T-helper 1 cell (primary cell): ENCODE measurements at places on chromosomes 12 and 14.

GRCh38 chr12:47397664-47398281 is 308.1 kb downstream of the RPAP3 start:
- DNase-seq, result peak; percentile 25

GRCh38 chr12:26750531-26751175 is 82.3 kb downstream of the ITPR2 start:
- no peak for DNase-seq

- DNase-seq, result no peak
Measured at GRCh38 chr12:110575326-110575725, 7.8 kb downstream of the PPTC7 start.

GRCh38 chr12:3923021-3923420 is 49.8 kb upstream of the PARP11 start:
- DNase-seq, result no peak

GRCh38 chr12:75480469-75480949 is at the start of gene GLIPR1:
GLIPR1 (plus strand) TSS chr12:75480755; CDS start chr12:75480881, 126 bp downstream.
- peak; percentile 90 for DNase-seq

GRCh38 chr14:103699901-103700752 is 15.1 kb downstream of the XRCC3 start:
- no peak for DNase-seq

DNA sequence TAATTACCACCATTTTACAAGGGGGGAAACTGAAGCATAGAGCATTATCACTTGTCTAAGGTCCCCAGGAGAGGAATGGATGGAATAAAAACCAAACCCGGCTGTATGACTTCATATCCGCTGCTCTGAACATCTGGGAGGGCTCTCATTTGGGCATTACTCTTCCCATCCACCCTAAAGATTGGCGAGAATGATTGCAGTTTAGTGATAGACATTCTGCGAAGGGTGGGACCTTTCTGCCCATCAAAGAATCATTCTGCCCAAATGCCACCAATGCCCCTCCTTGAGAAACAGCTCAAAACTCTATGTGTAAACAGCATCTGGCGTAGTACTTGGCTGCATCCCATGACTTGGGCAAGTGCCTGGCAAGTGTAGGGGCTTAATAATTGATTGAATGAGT is 11.6 kb downstream of the CHST11 start:
- no peak for DNase-seq

- DNase-seq, result peak; percentile 79
Measured at GRCh38 chr12:6961278-6961694, 9.2 kb downstream of the PHB2 start.

- DNase-seq, result no peak
Measured at GRCh38 chr14:24064091-24064795, 7.1 kb upstream of the CPNE6 start.

DNA sequence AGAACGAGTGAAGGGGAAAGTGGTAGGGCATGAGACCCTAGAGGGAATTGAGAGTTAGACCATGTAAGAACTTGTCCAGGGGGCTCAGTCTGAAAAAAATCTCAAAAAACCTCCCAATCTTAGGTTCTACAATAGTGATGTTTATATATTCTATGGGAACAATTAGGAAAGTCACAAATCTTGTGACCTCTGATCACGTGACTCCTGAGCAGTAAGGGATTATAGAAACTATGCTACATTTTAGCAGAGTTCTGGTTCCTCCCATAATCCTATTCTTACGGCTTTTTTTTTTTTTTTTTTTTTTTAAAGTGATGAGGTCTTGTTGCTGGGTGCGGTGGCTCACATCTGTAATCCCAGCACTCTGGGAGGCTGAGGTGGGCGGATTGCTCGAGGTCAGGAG is 5.8 kb downstream of the ADCK1 start:
- DNase-seq, result no peak

- DNase-seq, result no peak
Measured at GRCh38 chr12:77782034-77782433, 48.7 kb upstream of the NAV3 start.

GRCh38 chr14:67332468-67332867 is 27.1 kb downstream of the ATP6V1D start:
- DNase-seq, result no peak

DNA sequence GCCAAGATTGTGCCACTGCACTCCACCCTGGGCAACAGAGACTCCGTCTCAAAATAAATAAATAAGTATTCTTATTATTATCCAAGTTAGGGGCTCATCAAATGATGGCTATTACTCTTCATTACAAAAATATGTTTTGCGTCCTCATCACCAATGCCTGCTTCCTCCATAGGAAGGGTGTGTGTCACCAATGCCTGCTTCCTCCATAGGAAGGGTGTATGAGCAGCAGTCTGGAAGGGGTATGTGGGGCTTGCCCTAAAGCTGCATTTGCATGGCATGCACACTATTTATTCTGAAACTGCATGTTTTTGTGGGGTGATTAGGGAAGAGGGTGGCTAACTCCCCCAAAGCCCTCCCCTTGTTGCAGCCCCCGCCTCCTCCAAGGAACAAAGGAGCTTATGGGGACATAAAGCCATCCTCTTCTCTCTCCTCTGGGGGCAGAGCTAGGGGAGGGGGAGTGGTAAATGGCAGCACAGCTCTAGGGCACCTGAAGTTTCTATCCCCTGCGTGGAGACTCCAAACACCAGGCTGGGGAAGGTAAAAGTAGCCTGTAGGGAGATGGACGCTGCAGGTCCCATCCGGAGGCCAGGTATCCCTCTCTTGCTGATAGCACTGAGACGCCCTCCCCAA is 1.3 kb downstream of the CAMKK2 start:
- no peak for DNase-seq

DNA sequence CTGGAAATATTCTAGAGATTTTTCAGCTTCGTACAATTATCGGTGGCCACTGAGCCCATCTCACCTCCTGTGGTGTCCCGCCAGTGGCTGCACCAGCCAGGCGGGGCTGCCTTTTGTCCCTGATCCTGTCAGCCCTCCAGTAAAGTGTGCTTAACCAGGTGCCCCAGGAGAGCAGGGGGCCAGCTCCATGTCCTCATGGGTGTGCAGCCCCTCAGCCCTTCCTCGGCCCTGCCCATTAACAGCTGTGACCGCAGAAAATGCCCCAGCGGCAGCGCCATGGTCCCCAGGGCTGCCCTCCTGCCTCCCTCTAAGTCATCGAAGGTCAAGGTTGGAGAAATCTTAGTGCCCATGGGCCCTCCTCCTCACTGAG is 188.5 kb downstream of the ZFP36L1 start:
- DNase-seq, result no peak

GRCh38 chr12:77766224-77766623 is 64.5 kb upstream of the NAV3 start:
- DNase-seq, result no peak

GRCh38 chr12:20527417-20528163 is 159.3 kb downstream of the PDE3A start:
- DNase-seq, result no peak

- DNase-seq, result no peak
Measured at GRCh38 chr12:52487211-52487610, 5.8 kb downstream of the KRT6A start.

DNA sequence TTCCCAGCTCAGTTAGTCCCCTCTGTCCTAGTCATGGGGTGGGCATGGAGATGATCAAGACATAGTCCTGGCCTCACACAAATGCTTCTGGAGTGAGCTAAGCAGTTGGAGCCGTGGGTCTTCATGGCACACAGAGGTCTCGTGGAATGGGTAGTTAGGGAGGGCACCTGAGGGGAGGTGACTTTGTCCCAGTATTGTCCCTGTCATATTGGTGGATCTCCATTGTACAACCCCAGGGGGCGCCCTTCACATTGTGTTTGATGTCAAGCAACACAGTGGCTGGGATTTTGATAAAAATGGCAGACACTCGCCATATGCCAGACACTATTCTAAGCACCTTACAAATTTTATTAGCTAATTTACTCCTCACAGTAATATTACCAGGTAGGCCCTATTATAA is 175.4 kb upstream of the LHX5 start:
- DNase-seq, result no peak

DNA sequence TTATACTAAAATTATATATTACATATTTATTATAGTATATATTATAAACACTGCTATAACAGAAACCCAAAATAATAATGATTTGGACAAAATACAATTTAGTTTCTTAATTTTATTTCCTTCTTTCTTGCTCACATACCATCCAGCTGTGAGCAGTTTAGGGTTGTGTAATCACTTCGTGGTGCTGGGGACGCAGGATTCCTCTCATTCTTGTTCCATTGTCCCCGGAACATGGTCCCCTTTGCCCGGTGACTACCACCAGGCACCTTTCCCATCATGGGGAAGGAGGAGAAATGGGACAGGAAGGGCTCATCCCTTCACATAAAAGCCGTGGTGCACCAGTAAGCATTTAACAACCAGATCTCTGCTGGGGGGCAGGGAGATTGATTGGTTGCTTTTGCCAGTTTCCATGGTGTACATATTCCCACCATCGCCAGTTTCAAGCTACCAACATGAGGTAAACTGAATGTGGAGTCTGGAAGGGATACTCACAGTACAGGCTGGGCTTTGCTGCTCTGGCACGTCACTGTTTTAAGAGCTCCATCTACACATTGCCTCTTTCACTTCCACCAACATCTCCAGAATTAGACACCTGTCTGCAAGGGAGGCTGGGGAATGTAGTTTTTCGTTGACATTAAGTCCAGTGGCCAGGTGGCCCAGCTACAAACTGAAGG is 191.5 kb downstream of the TMEM132C start:
- no peak for DNase-seq

DNA sequence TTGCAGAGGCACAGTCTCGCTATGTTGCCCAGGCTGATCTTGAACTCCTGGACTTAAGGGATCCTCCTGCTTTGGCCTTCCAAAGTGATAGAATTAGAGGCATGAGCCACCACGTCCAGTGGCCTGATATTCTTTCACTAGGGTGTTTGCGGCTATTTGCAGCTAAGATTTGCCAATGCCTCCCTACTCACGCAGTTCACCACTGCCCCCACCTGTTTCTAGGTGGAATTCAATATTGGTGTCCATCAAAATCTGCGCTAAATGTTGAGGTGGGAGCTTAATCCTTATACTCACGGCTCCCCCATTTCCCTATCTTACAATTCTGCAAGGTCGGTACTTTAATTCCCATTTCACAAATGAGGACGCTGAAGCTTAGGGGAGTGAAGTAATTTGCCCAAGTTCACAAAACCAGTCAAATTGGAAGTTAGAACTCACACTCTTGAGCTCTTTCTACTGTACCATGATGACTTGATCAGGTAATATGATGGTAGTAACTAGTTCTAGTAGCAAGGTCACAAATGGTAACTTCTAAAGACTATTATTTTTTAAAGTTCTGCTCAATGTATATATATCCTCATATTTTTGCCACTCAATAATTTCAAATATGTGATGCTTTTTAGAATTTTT is 22.1 kb upstream of the LRRC9 start:
- no peak for DNase-seq

GRCh38 chr12:102953221-102953620 is 4.3 kb upstream of the ASCL1 start:
- DNase-seq, result no peak

DNA sequence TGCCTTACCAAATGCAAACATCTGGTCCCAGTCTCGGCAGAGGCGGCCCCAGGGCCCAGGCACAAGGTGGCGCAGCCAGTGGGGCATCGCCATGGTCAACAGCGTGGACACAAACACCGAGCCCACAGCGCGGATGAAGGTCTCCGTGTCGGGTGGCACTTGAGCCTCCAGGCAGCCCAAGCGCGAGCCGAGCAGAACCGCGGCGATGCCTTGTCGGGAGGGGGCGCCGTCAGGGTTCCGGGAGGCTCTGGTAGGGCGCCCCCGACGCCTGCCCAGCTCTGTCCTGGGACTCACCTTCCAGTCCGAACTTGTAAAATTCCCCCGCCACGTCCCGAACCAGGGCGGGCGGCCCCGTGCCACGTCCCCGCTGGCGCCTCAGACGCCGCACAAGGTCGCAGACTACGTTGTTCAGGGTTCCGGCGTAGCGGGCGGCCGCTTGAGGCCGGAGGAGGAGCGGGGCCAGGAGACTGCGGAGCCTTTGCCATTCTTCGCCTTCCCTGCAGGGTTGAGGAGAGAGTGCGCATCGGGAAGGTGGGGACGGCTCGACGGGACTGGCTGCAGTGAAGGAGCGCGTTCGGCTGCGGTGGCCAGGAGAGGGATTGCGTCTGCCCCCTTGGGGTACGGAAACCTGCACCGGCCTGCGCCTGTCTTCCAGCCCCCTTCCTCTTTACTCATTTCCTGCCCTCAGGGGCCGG is 1.7 kb downstream of the CYP27B1 start:
- DNase-seq, result no peak
